Trophoblast cell (in vitro differentiated cells and primary cell): ENCODE measurements at places on chromosomes 5 and 9.

- no peak for DNase-seq
Observed at GRCh38 chr5:22649074-22649473, 204.1 kb downstream of the CDH12 start.

DNA sequence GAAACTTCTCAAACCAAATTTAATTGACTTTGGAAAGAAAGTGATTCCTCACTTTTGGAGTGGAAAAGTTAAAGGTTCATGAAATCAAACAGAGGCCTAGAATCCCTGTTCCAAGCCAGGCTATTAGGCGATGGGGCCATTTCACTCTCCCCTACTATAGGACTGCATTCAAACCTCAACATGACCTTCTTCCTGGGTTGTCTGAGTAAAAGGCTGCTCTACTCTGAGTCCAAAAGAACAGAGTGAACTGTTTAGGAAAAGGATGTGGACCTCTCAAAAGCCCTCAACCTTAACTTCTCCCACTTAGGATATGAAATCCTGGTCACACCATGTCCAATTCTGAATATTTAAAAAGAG, 15.8 kb downstream of the C5orf52 start:
- no peak for DNase-seq

DNA sequence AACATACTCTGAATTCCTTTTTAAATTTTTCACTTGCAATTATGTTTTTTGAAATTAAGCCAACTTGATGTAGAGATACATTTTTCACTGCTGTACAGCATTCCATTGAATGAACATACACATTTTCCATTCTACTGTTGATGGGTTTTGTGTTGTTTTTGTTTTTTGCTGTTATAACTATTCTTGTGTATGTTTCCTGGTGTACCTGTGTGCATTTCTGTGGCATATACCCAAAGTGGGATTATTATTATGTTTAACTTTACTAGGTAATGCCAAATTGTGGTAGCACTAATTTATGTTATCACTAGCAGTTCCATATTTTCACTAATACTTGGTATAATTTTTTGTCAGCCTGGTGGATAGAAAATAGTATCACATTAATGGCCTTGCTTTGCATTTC, 2.7 kb downstream of the RFESD start:
- DNase-seq = peak; percentile 44

- no peak for DNase-seq
Observed at GRCh38 chr5:39555788-39556187, 131.0 kb upstream of the DAB2 start.

DNA sequence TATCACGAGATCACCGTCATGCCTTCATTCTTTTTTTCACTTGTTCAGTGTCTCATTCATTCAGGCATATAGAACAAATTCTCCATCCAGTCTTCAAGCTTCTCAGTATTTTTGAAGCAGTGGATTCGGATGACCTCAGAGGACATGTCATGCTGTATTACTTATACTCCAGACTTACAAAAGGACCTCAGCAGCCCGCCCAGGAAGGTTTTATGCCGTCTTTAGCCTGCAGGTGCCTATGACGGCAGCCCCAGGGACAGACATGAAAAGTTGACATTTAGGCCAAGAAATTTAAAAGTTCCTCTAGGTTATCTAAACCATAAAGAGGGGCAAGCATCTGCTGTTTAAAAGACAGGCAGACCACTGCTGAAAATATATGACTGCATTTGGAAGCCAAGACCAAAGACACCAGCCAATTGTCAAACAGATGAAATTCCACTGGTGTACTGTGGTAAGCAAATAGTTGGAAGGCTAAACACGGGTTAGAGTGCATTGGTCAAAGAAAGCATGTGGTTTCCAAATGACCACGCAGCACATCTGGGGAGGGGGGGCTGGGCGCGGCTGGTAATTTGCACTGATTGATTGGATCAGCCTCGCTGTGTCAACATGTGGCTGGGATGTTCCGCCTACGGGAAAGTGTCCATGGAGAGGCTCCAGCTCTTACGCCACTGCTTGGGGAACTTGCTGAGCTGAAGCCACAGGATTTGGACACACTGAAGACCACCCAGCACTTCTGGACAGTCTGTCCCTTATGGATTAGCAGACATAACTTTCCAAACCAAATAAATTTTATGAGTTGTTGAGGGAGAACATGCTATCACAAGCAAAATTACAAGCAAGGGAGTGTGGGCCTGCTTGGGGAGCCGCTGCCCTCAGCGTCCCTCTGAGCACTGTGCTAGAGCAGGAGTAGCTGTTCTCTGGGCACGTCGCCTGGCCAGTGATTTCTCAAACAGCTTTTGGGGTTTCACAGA, 173.6 kb downstream of the FANCC start:
- no peak for DNase-seq

GRCh38 chr5:167574464-167574863, 717.0 kb upstream of the WWC1 start:
- DNase-seq = no peak

DNA sequence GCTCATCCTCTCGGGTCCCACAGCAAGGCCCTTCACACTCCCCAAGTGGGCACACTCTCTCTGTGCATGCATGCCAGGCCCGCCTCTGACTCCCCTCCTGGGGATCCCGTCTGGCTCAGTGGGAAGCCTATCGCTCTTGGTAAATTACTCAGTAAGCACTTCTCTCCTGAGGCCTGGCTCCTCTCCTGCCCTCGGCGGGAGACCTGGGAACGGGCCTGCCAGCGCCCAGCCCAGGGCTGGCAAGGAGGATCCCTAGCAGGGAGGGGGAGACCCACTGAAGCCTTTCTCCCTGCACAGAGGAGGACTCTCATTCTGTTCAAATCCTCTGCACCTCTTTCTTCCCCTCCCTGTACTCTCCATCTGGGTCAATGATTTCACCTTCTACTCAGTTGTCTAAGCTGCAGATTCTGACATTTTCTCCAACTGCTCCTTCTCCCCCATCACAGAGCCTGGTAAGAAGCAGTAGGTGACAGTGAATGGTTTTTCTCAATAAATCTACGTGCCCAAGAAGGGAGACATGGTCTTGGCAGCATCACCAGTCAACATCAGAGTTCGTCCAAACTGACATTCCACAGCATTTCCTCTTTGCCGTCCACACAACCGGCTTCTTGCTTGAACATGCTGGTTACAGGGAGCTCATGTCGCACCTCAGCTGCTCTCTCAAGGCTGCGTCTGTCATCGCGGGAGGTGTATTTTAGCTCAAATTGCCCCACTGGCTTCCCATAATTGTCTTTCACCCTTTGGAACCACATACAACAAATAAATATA, 81.9 kb downstream of the GPR21 start:
- no peak for DNase-seq

- DNase-seq = no peak
Observed at GRCh38 chr5:136080113-136080482, 51.3 kb downstream of the TGFBI start.

DNA sequence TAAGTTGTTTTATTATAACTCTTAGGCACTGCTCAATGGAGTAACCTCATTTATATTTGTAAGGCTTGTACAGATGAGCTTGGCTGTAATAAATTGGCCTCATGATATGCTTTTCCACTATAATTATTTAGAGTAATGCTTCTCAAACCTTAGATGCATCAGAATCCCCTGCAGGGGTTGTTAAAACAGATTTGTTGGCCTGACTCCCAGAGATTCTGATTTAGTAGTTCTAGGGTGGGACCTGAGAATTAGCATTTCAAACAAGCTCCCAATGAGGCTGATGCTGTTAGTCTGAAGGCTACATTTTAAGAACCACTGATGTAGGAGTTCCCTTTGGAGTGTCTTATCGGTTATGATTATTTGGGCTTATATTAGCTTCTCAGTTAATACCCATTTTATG, 38.2 kb upstream of the ARSB start:
- DNase-seq = no peak

DNA sequence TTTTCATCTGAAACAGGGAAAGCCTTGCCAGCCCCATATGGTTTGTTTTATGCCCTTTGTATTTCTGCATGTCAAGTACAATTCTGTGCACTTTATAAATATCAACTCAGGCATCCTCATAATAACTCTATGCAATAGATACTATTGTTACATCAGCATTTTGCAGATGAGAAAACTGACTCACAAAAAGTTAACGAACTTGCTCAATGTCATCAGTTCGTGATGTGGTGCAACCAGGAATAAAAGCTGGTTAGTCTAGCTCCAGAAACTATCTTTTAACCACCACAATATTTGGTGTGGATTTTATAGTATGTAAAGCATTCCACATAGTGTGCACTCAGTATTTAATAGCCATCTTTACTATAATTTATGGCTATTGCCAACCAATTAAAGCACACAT, 134.9 kb downstream of the MRPS30 start:
- no peak for DNase-seq

- DNase-seq = peak; percentile 92
Observed at GRCh38 chr9:114150608-114151007, 4.7 kb upstream of the COL27A1 start.

GRCh38 chr9:110744715-110745384, 76.3 kb downstream of the MUSK start:
- peak; percentile 6 for DNase-seq

DNA sequence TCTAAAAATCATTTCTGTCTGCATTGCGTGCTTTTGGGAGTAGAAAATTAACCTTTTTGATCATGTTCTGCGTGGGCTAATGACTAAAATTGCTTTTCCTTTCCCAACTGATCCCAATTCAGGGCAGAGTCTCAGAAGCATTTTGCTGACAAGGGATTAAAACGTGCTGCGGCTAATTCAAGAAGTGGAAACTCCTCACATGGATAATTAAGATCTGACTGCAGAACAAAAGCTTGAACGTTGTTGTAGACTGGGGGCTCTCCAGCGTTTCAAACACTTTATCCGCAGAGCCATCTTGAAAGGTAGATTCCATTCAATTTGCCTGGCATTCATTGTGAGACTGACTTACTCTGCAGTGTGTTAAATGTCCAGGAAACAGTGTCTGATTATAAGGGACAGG, 485.3 kb upstream of the DMAC1 start:
- no peak for DNase-seq

- no peak for DNase-seq
Observed at GRCh38 chr5:57618767-57619381, 136.3 kb upstream of the ACTBL2 start.

GRCh38 chr5:73382401-73382740, 66.2 kb downstream of the FOXD1 start:
- DNase-seq = no peak

DNA sequence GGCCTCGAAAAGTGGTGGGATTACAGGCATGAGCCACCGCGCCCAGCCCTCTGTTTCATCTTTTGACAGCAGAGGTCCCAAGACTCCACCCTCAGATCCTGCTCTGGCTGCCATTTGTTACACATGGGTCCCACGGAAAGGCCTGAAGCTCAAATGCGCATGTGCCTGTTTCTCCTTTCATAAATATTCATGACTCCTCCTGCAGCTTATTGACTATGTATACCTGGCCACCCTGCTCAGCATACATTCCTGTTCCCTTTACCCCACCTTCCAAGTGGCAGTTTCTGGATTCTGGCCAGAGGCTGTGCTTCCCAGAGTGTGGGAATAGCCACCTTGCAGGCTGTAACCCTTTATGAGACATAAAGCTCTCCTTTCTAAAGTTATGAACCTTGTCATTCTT, 46.5 kb downstream of the AUH start:
- DNase-seq = peak; percentile 36

DNA sequence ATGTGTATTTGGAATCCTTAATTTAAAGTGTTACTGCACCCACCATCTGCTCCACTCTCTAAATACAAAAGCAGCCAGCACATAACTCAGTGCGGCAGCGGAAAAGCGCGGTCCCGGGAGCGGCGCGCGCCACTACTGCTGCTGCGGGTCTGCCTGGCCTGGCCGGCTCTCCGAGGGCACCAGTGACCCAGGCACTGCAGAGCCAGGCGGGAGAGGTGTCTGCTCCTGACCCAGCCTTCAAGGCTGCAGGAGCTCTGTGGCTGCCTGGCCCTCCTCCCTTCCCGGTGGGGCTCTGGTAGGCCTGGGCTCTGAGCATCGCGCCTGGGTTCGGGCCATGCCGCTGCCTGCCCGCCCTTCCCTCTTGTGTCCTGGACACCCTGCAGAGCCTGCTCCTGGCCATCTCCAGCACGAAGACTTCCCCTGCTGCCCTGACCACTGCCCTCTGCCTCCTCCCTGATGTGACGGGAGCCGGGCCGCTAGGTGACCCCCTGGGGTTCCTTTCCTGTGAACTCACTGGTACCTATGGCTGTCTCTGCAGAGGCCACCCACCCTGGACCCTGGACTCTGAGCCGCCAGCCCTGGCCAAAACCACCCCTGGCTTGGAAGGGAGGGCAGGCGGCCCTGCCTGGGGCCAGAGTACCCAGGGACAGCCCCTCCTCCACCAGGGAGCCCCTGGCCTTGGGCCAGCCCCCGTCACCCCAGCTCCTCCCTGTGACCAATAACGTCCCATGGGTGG, 32.8 kb upstream of the UBAC1 start:
- no peak for DNase-seq

GRCh38 chr9:137757613-137758029, 120.0 kb upstream of the CACNA1B start:
- DNase-seq = no peak

GRCh38 chr9:113913426-113914195, 37.5 kb downstream of the ZNF618 start:
- no peak for DNase-seq

- no peak for DNase-seq
Observed at GRCh38 chr5:166649676-166650075, 1641.8 kb upstream of the WWC1 start.

DNA sequence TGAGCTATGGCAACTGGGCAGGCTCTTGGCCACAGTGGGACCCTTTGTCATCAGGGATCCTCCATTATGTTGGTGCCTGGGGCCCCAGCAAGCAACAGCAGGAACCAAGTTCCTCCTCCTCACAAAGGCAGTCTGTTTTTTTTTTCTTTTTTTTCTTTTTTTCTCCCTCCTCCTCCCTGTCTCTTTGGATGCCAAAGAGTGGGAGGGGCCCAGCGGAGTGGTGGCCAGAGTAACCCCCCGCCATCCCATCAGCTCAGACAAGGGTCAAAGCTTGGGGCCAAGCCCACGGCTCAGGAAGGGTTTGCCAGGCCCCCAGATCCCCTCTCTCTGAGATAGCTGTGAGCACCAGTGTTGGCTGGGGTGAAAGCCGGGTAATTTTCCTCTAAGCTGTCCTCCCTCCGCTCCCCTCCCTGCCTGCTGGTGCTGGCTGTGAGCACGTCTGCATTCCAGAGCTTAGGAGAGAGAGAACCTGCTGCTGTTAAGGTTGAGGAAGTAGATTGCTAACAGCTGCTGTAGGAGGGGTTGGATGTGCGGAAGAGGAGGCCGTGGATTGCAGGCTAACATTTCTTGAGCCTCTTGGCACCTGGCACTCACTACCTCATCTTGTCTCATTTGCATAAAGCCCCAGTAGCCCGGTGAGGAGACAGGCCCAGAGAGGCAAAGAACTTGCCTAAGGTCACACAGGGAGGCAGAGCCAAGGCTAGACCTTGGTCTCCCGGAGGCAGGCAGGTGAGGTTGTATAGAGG, 21.2 kb downstream of the GSN start:
- peak; percentile 90 for DNase-seq

GRCh38 chr9:90815944-90816357, 14.3 kb downstream of the SYK start:
- no peak for DNase-seq

DNA sequence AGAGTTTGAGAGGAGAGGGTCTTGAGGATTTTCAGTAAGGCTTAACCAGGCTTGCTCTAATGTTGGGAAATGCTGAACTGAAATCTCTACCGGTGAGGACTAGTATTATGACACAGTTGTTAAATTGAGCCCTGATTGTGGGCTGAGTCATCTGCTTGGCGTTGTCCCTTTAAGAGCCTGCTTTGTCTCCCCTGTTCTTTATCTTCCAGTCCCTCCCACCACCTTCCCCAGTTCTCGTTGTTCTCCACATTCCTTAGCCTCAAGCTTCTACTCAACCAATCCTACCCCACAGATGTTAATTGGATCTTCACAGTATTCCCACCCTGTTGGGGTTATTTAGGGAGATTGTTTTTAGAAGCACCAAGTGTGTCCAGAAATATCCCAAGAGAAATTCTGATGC, 57.6 kb downstream of the ANKRD55 start:
- DNase-seq = no peak
